Cortex of kidney (tissue), 1 donor: ENCODE measurements at places on chromosomes 6 and 20.

DNA sequence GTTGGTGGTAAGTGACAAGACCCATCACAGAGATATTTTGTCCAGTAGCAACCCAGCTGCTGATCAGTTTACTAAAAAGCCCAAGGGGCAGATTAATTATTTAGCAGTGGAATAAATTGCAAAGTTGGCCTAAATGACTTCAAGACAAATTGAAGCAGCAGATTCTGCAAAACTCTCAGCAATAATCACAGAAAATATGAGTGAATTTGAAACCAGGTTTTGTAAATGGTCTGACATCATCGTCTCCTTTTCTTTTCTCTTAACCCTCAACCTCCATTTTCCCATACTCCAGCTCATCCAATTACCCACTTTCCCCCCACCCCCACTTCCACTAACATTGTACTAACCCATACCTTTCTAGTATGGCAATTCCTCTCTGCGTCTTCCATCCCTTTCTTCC, 11.3 kb upstream of the PTPRK start:
- no peak for DNase-seq

GRCh38 chr20:16615199-16615598, 42.0 kb upstream of the KIF16B start:
- no peak for DNase-seq

- DNase-seq = no peak
These were observed 6.1 kb upstream of the DOK5 start for GRCh38 chr20:54469293-54469692.

DNA sequence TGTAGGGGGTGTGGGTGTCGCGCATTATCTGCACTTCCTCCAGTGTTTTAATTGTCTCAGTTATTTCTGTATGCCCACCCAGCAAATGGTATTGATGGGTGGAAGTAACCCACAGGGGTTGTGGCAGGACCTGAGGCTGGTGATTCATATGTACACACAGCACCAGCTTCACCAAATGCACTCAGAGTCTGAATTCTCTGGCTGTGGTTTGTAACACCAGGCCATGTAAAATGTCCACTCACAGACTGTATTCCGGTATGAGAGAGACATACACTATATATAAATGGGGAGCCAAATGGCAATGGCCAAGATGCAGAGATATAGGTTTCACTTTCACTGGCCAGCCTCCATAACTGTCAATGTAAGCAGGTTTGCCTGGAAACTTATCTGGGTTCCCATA, 76.3 kb upstream of the FBXL4 start:
- DNase-seq = no peak

DNA sequence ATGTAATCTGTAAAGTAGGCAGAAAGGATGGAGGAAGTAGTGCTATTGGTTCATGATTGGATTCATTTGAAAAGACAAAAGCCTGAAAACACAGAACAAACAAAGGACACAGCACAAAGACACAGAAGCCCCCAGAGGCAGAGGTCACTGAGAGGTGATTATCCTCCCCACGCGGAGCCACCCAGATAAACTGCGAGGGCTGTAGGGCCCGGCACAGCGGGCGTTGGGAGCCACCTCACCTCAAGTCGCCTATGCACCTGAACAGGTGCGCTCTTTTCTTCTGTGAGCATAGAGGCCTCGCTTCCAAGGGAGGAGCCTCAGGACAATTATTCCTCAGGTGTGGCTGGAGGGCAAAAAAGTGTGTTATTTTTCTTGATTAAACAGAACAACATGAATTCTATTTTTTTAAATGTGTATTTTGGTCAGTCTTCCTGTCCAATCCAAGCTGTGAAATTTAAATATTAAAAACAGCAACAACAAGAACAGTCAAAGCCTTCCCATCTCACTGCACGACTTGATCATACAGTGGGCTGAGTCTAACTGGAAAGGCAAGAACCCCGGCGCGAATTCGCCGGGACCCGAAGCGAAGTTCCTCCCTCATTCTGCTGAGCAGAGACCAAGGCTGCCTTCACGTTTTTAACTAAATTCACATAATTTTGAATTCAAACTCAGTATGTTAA, 205.3 kb downstream of the THBS2 start:
- no peak for DNase-seq

- DNase-seq = no peak
These were observed 115.6 kb downstream of the KIF13A start for GRCh38 chr6:17871836-17872235.
